ENCODE measurements at places on chromosomes 2 and 18. TPM values are rescaled to one million over a fixed set of nuclear protein-coding genes. Genes with fewer than 3 reads are reported as not detected.

Gene UGT1A10
- not detected for total RNA-seq

Gene CERKL
- 0.33 TPM for total RNA-seq

Gene GPR35
- total RNA-seq, result 4.7 TPM

Gene SRD5A2
- total RNA-seq, result 0.32 TPM

Gene SCTR
- not detected for total RNA-seq

Gene DLGAP1
- total RNA-seq, result 0.96 TPM

Gene TNFRSF11A
- 4.2 TPM for total RNA-seq

Gene SERPINB4
- total RNA-seq, result not detected

Gene THSD7B
- total RNA-seq, result 2.1 TPM

Gene SETBP1
- 37.0 TPM for total RNA-seq

Gene DCDC2C
- 0.33 TPM for total RNA-seq

Gene RGPD8
- 30.4 TPM for total RNA-seq

Gene TGFBRAP1
- total RNA-seq, result 29.8 TPM

Gene MALL
- total RNA-seq, result 9.2 TPM

Measured in breast epithelium (tissue), 4 donors.